Suppressor macrophage treated with lipopolysaccharide for 4 hours (primary cell): ENCODE measurements at places on chromosomes 1 and 21.

DNA sequence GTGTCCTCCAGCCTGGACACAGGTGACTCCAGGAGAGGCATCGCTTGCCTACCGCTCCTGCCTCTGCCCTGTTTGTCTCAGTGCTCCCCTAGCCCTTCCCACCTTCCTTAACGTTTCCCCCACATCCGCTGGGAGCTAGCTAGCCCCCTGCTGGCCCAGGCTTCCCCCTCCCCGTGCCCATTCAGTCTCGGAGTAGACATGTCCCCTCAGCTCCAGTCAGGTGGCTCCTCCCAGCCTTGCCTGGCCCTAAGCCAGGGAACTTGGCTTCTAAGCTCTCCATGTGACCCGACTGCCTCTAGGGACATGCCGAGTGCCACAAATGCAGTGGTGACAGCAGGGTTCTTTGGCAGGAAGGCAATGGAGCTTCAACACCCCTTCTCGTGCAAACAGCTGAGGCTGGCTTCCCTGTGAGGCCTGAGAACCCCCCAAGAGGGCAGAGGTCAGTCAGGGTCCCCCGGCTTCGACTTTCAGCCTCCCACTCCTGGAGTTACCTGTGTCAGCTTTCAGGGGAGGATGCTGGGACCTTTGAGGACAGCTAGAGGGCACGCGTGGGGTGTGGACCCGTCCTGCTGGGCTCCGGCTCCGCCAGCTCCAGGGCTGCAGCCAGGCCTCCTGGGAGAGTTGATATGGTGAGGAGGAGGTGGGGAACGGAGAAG, 16.2 kb downstream of the DRAXIN start:
- DNase-seq: no peak

- DNase-seq: peak; percentile 46
These were observed 2.4 kb upstream of the NFIA start for GRCh38 chr1:61079898-61080336.

DNA sequence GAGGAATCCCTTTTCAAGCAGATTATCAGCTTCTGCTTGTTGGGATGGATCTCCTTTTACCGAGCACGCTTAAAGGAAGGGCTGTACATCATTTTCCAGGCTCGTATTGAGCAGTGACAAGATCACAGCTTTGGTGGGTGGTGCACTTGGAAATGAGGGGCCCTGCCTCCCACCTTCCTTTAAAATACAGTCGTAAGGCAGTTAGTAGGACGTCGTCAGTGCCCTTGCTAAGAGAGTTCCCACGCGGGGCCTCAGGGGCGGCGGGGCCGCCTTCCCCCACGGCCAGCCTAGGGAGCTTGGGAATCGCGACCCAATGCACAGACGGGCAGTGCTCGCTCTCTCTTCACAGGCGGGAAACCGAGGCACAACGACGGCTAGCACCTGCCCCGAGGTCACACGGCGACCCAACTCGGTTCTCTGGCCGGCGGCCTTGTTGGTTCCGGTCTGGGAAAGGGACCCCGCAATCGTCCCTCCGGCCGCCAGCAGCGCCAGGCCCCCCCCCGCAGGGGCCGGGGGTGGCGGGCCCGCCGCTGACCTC, 58.6 kb downstream of the H3-3A start:
- no peak for DNase-seq

DNA sequence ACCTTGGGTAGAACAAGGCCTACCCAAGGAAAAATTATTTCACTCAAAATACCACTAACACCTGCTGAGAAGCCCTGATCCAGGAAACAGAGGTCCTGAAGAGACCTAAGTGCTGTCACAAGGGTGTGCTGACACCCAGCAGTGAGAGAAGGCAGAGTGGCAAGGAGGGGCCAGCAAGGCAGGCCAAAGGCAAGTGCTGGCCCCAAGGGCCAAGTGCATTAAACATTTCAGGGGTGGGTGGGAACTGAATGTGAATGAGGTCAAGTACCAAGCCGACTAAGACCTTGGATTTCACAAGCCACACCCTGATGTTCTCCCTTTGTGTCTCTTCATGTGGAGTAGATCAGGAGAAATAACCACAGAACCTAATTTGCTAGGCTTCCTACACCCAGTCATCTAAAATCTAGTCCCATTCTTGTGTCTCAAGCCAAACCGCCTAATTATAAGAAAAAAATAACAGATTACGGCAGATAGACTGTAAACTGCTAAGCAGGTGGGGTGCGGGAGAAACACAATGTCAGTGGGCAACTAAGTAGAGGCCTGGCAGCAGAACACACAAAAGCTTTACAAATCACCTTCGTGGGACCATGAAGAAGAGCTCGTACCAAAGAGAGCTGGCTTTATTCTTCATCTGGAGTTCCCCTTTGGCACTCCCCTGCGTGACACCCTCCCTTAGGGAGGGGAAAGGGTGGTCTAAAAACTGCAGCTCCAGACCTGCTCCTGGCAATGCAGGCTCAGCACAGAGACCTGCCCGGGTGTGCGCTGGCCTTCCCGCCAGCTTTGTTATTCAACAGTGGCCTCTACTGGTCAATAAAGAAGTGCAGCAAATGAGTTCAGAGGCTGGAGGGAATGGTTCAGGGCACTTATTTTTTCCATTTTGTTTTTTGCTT, 8.7 kb downstream of the UBE2G2 start:
- DNase-seq: peak; percentile 58

GRCh38 chr1:180451504-180451903, 50.9 kb downstream of the ACBD6 start:
- peak; percentile 14 for DNase-seq

- DNase-seq: no peak
These were observed 92.5 kb upstream of the ADGRL2 start for GRCh38 chr1:81708250-81708649.
